Body of pancreas (tissue), 4 donors: ENCODE measurements at places on chromosomes 12 and 14. TPM values are rescaled to one million over a fixed set of nuclear protein-coding genes. Genes with fewer than 3 reads are reported as not detected.

The NABP2 gene
- 11.9 TPM for total RNA-seq

The ART4 gene
- 1.3 TPM for total RNA-seq

The CELA1 gene
- not detected for total RNA-seq

The PDE6H gene
- not detected for total RNA-seq

The ZFHX2 gene
- total RNA-seq, result 1.6 TPM

The ITGA7 gene
- 52.1 TPM for total RNA-seq

The KRT80 gene
- 11.9 TPM for total RNA-seq

The RAD51AP1 gene
- 0.33 TPM for total RNA-seq

The DEPDC4 gene
- total RNA-seq, result 2.1 TPM

The RAD9B gene
- total RNA-seq, result not detected

The HELB gene
- 2.9 TPM for total RNA-seq

The SERPINA12 gene
- not detected for total RNA-seq

The AMIGO2 gene
- total RNA-seq, result 4.0 TPM

The KRT6C gene
- total RNA-seq, result not detected

The PIGH gene
- 30.1 TPM for total RNA-seq

The KITLG gene
- total RNA-seq, result 4.9 TPM

The PKP2 gene
- 6.9 TPM for total RNA-seq

- no peak for DNase-seq
Observed at GRCh38 chr12:62468397-62468796, 1.8 kb downstream of the MON2 start.

- no peak for DNase-seq
Observed at GRCh38 chr12:107788690-107789458, 14.4 kb downstream of the ASCL4 start.

DNA sequence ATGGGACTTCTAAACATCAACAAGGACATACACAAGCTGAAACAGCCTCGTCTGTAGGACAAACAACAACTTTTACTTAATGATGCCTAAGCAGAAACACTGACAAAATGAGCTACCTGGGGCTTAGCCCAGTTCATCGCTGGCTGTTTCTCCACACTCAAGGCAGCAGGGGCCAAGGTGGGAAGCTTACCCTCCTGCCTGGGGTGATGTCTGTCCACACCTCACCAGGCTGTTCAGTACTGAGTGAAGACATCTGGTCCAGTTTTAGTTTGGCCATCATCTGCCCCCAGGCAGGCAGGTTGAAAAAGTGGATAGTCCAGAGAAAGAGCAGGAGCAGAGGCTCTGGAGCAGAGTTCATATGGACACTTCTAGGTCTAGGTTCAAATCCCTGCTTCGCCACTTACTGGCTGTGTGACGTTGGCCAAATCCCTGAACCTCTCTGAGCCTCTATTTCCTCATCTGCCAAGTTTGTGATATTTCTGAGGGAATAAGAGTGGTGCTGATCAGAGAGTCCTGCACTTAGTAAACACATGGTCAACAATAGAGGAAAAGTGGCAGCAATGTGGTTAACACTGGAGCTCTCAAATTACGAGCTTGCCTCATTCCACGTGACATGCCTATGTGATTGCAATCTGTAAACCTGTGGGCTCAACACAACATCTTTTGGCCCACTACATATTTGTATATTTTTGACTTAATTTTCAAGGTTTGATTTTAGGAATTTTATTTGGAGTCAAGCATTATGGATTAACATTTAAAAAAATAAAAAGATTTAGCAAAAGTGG, 720.1 kb upstream of the TMEM132C start:
- DNase-seq, result no peak

- DNase-seq, result no peak
Observed at GRCh38 chr14:91111443-91111842, 2.4 kb upstream of the DGLUCY start.

- no peak for DNase-seq
Observed at GRCh38 chr14:105861985-105862465, 335.6 kb downstream of the TMEM121 start.

GRCh38 chr12:3694673-3695072, 58.2 kb downstream of the CRACR2A start:
- DNase-seq, result peak; percentile 26

DNA sequence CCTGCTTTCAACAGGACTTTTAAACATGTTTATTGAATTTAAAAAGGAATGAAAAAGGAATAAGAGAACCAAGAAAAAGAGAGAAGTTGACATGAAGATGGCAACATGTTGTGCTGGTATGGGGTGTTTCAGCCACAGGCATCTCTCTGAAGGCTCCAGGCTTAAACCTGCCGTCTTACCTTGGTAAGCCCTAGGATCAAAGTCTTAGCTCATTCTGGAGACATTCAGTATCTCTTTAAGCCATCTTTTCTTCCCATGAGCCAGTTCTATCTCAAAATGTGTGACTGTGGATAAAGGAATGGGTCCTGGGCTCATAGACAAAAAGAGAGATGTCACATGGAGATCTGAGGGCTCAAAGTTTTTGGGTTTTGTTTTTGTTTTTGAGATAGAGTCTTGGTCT, 1.6 kb upstream of the TFCP2 start:
- DNase-seq, result no peak

DNA sequence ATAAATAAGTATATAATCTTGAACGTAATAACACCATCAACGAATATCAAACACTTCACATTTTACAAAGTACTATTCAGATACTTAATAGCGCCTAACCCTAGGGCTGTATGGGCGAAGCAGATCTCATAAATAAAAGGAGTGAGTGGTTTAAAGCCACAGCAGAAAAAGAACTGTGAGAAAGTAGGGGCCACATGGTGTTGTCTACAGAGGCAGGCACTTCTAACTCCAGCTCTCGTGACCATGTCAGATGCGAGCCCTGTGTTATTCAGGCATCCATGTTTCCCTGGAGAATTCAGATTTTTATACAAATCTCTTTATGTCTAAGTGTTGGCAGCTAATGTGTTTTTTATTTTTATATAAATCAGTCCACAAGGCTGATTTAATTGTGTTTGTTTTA, 212.2 kb downstream of the FBXL14 start:
- no peak for DNase-seq

DNA sequence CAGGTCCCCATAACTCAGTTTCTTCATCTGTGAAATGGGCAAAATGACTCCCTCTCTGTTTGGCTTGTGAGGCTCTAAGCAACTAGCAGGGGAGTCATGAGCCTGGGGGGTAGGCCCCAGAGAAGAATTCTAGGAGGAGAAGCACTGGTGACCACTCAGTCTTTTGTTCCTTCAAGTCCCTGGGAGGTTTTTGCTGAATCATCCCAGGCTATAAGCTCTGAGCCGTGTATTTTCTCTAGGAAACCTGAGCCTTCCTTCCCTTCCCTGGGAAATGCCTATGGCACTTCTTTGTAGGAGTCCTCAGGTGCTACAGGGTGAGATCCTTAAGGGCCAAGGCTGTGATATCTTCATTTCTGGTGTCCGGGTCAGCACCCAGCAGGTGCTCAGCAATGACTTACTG, 4.5 kb downstream of the RPH3A start:
- DNase-seq, result no peak

DNA sequence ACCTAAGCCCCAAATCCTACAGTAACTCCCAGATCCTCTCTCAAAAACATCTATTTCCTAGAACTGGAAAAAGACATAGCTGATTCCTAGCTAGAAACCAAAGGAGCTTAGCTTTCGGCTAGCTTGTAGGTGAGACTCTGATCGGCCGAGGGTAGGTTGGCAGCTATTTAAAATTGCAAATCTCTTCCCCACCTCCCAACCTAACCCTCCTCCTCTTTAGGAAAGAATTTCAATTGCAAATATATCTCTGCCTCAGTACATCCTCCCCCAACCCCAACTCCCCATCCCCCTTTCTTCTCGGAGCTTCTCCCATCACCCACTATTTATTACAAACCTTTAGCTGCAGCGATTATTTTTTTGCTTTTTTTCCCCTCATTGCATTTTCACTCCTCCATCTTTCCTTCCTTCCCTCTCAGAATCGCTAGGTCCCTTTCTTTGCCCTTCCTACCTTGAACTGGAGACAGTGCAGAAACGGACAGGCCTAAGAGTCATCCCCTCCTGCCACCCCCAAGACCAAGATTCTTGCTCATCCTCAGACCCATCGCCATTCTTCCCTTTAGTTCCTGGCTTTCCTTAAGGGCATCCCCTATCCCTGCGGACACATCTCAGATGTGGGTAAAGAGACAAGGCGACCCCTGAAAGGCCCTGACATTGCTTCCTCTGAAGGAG, 13.4 kb downstream of the ZFHX2 start:
- DNase-seq, result no peak

DNA sequence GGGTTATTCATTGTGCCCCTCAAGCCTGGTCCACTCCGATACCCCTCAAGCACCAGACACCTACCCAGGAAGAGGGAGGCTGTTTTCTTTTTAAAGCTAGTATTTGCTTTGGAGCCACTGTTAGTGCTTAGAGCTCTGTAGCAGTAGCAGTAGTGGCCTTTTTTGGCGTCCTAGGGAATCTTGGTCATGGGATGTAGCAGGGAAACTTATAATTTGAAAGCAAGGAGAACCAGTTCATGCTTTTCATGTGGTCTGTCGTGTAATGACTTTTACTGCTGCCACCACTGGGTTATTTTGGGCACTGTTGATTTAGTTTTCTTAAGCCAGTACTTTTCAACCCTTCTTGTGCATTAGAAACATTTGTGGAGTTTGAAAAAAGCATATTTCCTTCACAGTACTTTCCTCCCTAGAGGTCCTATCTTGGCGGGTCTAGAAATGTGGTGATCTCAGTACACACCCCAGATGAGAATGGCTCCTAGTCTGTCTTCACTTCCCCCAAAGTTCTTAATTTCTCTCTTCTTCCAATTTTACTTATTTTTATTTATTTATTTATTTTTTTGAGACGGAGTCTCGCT, 49.7 kb downstream of the MARK3 start:
- no peak for DNase-seq

DNA sequence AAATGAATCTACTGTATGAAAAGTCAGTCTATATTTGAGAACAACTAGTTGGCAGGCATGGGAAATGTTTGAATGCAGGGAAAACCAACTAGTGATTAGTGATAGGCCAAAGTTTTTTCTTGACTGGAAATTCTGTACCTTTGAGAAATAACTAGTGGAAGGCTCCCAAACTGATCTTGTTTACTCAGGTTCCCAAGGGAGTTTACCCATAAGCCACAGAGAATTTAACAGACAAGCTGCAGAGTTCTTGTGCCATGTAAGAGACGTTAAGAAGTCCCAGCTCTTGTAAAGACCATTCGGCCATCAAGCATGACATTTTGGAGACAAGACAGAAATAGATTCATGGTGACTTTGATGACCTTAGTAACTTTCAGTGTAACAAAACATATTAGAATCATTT, 1882.8 kb upstream of the SEL1L start:
- no peak for DNase-seq

DNA sequence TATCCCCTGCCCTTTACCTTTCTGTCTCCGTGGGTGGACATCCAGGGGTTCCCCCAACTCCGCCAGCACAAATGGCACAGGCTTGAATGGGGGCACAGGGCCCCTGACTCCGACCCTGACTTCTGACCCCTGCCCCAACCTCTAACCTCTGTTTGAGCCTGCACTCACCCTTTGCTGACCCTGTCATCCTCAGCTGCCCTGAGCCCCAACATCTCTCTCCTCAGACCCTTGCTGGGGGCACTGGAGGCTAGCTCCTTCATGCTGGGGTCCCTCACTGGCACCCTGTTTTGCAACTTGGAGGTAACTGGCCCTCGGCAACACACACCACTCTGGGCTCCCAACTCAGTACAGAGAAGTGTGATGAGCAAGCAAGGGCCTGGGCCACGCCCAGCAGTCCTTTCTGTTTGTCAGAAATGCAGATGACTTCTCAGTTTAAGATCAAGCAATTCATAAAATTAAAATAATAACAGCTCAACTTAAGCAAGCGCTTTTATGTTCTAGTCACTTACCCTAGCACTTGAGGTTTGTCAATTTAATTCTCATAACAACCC, 2.1 kb downstream of the IFI27 start:
- DNase-seq, result no peak

- DNase-seq, result no peak
Observed at GRCh38 chr14:20603813-20604690, 12.9 kb upstream of the RNASE12 start.

- DNase-seq, result no peak
Observed at GRCh38 chr14:99688210-99688581, 4.1 kb downstream of the CYP46A1 start.

DNA sequence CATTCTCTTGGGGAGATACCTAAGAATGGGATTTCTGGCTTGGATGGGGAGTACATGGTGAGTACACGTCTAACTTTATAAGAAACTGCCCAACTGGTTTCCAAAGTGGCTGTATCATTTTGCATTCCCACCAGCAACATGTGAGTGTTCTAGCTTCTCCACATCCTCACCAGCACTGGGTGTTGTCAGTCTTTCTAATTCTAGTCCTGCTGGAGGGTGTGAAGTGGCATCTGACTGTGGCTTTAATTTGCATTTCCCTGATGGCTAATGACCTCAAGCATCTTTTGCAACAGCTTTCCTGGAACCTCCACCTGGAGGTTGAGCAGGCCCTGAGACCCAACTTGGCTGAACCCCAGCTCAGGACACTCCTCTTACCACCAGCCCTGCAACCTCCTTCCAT, 17.8 kb downstream of the SELPLG start:
- DNase-seq, result no peak

- DNase-seq, result peak; percentile 48
Observed at GRCh38 chr12:49622501-49623141, 740 bp upstream of the PRPF40B start.
